ENCODE measurements at places on chromosomes 6 and 20.

DNA sequence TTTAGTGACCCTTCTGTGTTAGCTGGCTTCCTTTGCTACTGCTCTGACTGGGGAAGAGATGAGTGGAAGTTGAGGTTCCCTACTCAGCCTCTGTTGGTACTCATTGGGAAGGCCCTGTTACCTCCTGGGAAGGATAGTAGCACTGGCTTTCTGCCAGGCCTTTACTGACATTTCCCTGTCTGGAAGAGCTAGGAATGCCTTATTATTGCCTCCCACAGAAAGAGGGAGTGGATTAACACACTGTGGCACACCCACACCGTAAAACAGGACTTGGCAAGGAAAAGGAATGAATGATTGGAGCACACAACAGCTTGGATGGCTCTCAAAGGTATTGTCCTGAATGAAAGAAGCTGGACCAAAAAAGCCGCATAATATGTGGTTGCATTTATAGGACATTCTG lies 12.2 kb downstream of the ZNF831 start:
- DNase-seq = no peak

- peak; percentile 5 for DNase-seq
These were observed 180.5 kb downstream of the PDE7B start for GRCh38 chr6:136031982-136032381.

- peak; percentile 73 for DNase-seq
These were observed 1.8 kb downstream of the CHMP4B start for GRCh38 chr20:33812908-33813462.

DNA sequence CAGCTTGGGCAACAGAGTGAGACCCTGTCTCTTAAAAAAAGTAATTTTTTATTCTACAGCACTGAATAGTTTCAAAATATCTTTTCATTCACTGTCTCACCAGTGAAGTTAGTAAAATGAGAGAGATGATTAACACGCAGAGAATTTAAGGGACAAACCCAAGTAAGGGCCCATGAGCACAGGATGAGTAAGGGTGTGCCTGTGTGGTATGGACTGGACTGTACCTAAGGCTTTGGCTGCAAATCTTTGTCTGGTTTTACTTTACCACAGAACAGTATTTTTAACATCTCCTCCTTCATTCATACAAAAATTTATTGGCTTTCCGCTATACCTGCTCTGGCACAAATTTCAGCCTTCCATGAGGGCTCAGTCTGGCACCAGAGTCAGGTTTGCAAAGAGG lies 433.3 kb downstream of the UTRN start:
- no peak for DNase-seq

DNA sequence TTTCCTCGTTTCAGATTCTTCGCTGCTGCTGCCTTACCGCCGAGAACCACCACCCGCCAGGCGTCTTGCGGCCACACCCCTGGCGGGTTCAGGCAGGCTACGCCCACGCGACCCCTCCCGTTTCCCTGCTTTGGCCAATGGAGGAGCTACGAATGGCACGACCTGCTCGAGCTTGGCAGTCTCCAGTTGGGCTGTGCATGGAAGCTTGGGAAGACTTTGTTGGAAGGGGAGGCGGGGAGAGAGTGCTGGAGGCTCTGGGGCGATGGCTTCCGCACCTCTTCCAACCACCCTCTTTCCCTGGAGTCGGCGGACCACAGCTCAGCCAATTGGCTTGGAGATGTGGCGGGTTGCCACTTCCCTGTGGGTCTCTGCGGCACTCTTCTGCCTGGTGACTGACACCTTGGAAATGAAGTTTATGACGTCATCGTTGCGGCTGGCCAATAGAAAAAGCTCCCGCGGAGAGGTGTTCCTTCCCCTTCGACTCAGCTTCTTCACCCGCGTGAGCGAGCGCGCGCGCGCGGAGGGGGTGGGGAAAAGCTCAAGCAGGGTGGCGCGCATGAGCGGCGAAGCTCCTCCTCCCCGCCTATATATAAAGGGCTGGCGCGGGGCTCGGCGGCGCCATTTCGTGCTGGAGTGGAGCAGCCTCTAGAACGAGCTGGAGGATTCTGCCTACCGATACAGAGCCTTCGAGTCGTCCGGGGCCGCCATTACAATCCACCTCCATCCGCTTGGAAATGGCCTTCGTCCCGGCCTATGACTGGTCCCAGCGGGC lies 3.4 kb downstream of the BRD2 start:
- DNase-seq = peak; percentile 100

- DNase-seq = no peak
These were observed 5.7 kb upstream of the SLC22A7 start for GRCh38 chr6:43292341-43292740.

- no peak for DNase-seq
These were observed 47.1 kb downstream of the STX7 start for GRCh38 chr6:132465530-132466485.

DNA sequence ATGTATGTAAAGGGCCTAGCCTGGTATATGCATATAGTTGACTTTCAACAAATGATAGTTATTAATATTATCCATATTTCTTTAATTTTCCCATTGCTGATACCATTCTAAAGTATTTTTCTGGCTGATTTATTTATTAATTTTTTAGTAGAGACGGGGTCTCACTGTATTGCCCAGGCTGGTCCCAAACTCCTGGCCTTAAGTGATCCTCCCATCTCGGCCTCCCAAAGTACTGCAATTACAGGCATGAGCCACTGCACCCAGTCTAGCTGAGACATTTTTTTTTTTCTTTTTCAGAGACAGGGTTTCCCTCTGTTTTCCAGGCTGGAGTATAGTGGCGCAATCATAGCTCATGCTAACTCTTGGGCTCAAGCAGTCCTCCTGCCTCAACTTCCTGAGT lies 29.8 kb upstream of the MROH8 start:
- DNase-seq = no peak

DNA sequence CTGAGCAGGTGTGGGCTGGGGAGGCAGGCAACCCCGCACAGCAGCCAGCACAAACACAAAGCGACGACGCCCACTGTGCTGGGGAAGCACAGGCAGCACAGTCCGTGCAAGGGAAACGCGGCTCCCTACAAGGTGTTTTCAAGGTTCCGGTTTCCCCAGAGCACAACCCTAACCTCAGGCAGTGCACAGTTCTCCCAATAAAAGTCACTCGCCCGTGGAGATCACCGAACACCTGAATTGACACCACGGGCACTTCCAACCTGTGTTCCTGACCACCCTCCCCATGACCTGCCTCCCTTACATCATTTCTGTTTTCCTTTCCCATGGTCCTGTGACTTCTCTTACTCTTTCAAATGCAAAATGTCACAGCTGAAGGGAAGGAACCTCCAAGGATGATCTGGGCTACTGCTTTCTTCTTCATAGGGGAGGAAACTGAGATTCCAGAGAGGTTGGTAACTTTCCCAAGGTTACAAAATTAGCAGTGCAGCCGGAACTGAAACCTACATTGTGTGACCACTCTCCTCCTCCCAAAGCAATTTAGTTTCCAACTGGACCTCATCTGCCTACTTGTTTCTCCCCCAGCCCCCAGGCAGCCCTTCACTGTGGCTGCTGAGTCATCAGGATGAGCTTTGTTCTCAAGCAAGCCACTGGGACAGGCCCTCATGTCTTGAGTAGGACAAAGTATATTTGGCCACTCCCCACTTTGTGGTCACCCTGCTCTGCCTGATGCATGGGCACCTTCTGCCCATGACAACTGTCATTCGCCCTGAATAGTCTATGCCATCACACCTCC lies 125.3 kb downstream of the ATXN1 start:
- peak; percentile 60 for DNase-seq
